ENCODE measurements at places on chromosomes 7 and 10. TPM values are rescaled to one million over a fixed set of nuclear protein-coding genes. Genes with fewer than 3 reads are reported as not detected.

DNA sequence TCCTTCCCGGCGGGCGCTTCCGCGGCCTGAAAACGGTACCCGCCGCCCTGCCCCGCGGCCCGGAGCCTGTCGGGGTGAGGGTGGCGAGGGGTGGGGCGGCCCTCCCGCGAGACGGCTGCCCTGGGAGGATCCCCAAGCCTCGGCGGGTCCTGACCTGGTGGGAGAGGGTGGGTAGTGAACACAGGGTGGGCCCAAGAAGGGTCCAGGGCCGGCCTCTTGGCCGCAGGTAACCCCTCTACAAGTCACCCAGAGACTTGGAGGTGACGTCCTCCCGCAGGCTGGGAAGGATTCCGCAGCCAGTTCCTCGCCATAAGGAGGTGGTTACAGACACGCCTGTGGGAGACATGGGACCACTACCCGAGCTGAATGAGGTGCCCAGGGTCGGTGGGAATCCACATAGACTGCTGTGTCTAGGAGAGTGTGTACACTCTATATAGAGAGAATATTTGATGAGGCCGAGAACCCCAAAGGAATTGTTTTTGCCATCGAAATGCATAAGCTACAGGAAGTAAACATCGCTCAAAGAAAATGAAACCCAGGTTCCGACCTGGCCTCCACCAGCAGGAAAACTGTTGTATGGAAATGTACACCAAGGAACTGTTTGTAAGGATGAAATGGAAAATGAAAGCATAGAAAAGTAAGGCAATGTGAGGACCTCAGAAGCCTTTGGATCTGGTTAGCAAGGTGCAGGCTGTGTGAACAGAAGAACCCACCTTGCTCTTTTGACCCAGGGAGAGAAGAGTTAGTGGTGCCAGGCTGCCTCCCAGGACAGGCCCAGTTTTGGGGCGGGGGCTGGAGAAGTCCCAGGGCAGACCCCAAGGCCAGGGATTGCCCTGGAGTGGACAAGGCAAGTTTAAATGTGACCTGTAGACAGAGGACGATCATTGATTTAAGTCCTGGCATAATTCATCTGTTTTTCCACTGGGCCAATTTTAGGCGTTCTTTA lies 659 bp downstream of the OPTN start:
- peak; percentile 26 for DNase-seq

DNA sequence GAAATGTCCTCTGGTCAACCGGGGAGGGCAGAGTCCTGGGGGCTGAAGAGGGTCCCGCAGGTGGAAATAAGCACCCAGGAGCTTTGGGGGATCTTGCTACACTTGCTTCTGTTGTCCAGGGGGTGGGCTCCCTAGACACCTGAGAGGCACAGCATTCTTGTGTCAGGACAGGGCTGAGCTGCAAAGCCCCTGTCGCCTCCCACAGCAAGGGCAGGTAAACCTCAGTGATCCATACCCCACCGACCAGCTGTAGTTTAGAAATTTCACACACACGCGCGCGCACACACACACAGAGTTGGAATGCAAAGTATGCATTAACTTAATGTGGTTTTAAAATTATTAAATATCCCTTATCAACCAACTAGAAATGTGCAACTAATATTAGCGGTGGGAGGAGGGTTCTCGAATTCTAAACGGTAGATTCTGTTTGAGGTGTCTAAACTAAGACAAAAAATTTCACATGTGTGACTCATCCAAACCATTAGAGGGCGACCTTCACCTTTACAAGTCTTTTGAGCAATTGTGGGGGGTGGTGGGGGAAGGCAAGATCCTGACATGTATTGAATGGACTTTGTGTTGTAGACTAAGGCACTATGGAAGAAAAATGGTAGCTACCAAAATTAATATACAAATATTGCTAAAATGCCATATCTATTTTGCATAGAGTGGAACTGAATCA lies 34.3 kb upstream of the PTF1A start:
- no peak for DNase-seq

URGCP gene
- total RNA-seq, result 48.3 TPM

MICU1 gene
- total RNA-seq, result 89.4 TPM
